ENCODE measurements at places on chromosomes 5 and 9. TPM values are rescaled to one million over a fixed set of nuclear protein-coding genes. Genes with fewer than 3 reads are reported as not detected.

GRCh38 chr9:126745574-126746411, 59.0 kb upstream of the ZBTB43 start:
- DNase-seq, result no peak

DNA sequence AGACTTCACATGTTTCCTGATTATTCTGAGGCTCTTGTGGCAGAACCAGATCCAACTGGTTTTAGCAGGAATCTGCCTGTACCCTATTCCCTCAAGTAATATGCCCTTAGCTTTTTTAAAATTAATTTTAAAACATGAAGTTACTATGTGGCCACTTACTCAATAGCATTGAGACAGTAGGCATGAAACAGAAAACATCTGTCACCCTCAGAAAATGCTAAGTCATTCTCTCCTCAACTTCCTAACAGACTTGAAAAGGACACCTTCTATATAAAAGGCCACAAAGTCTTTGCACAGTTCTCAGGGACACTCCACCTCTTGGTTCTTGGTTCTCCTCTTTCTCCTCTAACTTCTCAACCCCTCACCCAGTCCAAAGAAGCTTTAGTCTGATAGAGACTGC, 277.8 kb downstream of the RAB3C start:
- DNase-seq, result no peak

Gene MRPL36
- polyA plus RNA-seq, result 104 TPM

Gene GNA14
- 2.5 TPM for polyA plus RNA-seq

Gene SMIM32
- not detected for polyA plus RNA-seq

DNA sequence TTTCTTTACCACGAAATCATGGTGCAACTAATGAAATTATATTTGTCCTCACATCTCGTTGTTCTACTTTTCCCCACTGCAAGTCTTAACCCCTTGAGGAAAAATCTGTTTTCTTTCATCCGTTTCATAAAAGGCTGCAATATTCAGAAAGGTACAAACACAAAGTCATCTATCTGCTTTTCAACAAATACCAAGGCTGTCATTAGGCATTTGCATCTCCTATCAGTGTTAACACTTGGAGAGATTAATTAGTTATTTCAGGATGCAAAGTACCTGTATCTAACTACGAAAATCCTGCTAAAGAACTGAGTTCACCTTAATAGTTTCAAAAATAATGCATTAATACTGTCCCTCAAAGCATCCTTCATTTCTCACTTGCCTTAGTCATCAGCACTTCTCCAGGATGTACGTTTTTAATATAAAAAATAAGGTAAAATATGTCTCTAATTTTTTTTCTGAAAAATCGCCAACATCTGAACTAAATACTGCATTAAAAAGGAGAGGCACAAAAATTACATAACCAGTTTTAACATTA, 1.8 kb downstream of the ARRDC3 start:
- no peak for DNase-seq

- DNase-seq, result no peak
These were observed 709.3 kb downstream of the MAT2B start for GRCh38 chr5:164214698-164215097.

All from right cardiac atrium (tissue), 5 donors.